Keratinocyte (primary cell): ENCODE measurements at places on chromosomes 5 and 9.
A peak's percentile ranks its signal among the peaks of the same experiment; 100 is the strongest.

DNA sequence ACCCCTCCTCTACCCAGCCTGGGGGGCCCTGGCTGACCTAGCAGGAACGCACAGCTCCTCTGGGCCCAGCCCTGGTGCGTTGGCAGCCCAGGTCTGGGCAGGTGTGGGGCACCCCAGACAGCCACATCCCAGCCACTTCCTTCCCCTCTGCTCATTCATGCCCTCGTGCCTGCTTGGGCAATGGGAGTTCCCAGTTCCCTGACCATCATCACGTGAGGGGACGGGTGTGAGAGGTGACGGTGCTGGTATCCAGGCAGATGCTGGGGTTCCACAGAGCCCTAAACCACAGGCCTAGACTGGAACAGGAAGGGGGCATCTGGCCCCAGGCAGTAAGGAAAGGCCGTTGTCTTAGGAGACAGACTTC is 8.4 kb downstream of the RALGDS start:
- peaks cover 10% of the 10 kb centered on the region for H3K4me1 ChIP-seq
- H3K27me3 ChIP-seq, result no peaks in the 10 kb centered on the region
- no peak for DNase-seq
- H3K4me3 ChIP-seq, result no peak overlapping the region
- H3K27ac ChIP-seq, result no peak overlapping the region

DNA sequence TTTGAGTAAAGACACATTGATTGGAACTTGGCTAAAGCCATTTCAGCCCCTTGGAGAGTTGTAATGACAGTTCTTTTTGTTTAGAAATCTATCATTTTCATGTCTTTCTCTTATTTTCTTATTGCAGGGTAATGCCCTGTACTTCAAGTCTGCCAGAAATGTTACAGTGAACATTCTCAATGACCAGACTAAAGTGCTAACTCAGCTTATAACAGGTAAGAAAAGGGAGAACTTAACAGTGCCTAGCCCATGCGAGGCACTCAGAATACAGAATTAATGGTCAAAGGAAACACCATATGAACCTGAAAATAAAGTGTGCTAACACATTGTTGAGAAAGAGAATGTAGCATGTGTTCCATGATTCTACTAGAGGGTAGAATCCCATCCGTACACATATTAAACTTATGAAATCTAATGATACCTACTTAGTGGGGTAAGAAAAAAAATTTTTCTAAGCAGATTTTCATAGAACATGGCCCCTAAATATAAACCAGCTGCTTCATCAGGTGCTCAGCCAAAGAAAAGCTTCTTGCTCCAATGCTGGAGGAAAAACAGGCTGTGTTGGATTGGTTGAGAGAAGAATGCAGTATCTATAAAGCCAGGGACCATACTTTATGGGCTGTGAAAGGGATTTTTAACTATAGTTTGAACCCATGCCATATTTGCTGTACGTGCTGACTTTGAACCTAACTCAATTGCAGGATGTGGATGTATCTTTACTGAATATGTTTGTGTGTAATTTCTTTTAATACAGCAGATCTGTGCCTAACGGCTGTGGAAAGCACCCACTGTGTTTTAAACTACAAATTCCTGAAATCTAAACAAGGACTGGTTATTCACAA is 260.8 kb upstream of the PPP1R2B start:
- no peak overlapping the region for H3K4me3 ChIP-seq
- DNase-seq, result no peak
- no peaks in the 10 kb centered on the region for H3K4me1 ChIP-seq
- H3K27me3 ChIP-seq, result no peaks in the 10 kb centered on the region

DNA sequence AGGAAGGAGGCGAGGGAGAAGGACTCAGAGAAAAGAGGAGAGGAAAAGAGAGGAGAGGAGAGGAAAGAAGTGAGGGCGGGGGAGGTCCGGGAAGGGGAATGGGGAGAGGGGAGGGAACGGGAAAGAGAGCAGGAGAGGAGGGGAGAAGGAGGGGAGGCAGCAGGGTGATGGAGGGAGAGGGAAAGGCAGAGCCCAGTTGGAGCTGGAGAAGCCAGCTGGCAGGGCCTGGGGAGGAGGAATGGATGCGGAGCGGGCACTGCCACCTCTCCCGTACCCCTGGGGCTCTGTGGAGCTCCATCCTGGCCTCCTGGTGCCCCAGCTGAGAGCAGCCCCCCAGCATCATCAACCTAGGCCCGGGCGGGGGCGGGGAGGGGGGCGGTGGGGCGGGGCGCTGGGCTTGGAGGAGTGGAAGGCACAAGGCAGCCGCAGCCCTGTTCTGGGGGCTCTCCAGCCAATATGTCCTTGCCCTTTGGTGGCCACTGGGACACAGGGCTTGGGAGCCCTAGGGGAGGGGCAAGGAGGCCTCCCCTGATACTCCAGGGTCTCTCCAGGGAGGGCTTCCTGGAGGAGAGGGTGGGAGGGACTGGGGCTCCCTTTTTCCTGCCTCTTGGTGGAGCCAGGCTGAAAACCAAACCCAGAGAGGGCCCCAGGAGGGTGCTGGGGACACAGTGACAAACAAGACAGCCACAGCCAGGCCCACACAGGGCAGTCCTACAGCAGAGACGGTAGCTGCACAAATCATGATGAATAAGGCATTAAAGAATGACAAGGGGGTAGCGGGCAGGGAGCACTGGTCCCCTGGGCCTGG is 123.7 kb downstream of the C9orf50 start:
- no peak for DNase-seq
- H3K27me3 ChIP-seq, result no peaks in the 10 kb centered on the region
- no peaks in the 10 kb centered on the region for H3K36me3 ChIP-seq
- peaks cover 21% of the 10 kb centered on the region for H3K4me1 ChIP-seq
- peak overlapping the region; percentile 44 for H3K4me3 ChIP-seq

DNA sequence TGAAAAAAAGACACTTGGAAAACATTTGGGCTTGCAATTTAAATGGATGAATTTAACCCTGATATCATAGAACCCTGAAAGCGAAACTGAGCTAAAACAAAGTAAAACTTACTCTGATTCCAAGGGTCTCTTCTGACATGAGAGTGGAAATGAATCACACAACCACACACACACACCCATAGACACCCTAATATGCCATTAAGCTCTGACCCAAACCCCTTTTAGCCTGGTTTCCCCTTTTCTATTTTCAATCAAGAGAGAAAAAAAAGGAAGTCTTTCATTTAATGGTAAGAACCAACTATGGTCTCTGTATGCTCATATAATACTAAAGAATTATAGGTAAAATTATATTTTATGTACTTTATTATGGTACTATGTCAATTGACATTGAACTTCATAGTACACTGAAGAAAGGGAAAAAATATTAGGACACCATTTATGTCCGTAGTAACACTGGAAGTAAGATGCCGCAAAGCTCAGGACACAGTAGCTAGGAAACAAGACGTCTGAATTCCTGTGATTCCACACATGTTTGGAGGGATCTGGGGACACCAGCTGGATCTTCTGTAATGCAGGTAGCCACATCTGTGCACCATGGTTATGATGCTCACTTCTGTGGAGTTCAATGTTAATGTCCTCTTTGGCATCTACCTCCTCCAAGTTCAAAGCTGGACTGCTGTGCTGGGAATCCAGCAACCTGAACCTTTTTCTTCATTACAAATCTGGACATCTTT is 95.8 kb downstream of the PCSK1 start:
- no peak for DNase-seq
- no peaks in the 10 kb centered on the region for H3K36me3 ChIP-seq
- H3K27ac ChIP-seq, result no peak overlapping the region
- no peaks in the 10 kb centered on the region for H3K27me3 ChIP-seq
- no peak overlapping the region for H3K4me3 ChIP-seq

- H3K27ac ChIP-seq, result peak overlapping the region; percentile 83
- H3K4me1 ChIP-seq, result peaks cover 42% of the 10 kb centered on the region
- no peak overlapping the region for H3K4me3 ChIP-seq
Measured at GRCh38 chr5:135704616-135705015, 125.8 kb upstream of the CXCL14 start.

GRCh38 chr5:62385816-62386400 is 17.8 kb downstream of the DIMT1 start:
- H3K36me3 ChIP-seq, result peaks cover 12% of the 10 kb centered on the region
- no peak overlapping the region for H3K4me3 ChIP-seq
- H3K27ac ChIP-seq, result peak overlapping the region; percentile 75
- peaks cover 19% of the 10 kb centered on the region for H3K4me1 ChIP-seq
- H3K27me3 ChIP-seq, result no peaks in the 10 kb centered on the region
- DNase-seq, result no peak
